ENCODE measurements at places on chromosomes 16 and 17. TPM values are rescaled to one million over a fixed set of nuclear protein-coding genes. Genes with fewer than 3 reads are reported as not detected.

GRCh38 chr16:50960517-50961202 is 190.4 kb downstream of the SALL1 start:
- H3K27me3 ChIP-seq = no peaks in the 10 kb centered on the region
- DNase-seq = no peak
- no peaks in the 10 kb centered on the region for H3K4me1 ChIP-seq
- no peak overlapping the region for H3K27ac ChIP-seq

- H3K4me1 ChIP-seq = peaks cover 21% of the 10 kb centered on the region
- peaks cover 4% of the 10 kb centered on the region for H3K36me3 ChIP-seq
- no peak for DNase-seq
Observed at GRCh38 chr17:72592967-72593325, 472.1 kb downstream of the SOX9 start.

C16orf46 gene
- not detected for total RNA-seq

DNA sequence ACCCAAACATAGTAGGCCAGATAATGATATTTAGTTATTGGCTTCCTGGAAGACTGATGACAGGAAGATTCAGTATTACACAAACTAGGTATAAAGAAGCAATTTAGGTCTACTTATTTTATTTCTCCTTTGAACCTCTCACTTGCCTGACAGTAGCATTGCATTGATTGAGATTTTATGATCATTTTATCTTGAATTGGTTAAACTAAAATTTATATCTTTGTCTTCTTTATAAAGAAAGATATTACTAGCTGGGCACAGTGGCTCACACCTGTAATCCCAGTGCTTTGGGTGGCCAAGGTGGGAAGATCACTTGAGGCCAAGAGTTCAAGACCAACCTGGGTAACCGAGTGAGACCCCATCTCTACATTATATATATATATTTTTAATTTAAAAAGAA is 14.4 kb downstream of the HLF start:
- no peak overlapping the region for H3K4me3 ChIP-seq
- no peak for DNase-seq
- no peaks in the 10 kb centered on the region for H3K4me1 ChIP-seq
- H3K27me3 ChIP-seq = 0 out of 2 replicates have a peak, but pooled peaks cover 3% of the 10 kb centered on the region
- no peak overlapping the region for H3K27ac ChIP-seq

DNA sequence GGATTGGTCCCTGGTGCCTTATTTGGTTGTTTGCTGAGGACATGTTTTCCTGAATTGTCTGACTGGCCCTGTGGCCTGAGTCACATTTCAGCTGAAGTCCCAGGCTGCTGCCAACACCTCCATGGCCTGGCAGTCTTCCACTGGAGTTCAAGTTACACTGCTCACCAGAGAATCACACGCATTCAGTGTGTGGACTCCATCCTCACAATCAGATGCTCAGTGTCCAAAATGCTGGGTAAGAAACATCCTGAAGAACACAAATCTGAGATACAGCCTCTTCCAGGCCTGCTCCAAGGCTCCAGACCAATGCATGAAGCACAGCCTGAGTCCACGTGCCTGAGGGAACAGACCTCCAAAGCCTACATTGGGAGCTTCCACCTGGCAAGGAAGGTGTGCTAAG is 19.2 kb downstream of the CD300LB start:
- no peak overlapping the region for H3K4me3 ChIP-seq
- H3K27ac ChIP-seq = no peak overlapping the region
- DNase-seq = no peak
- H3K27me3 ChIP-seq = peaks cover 8% of the 10 kb centered on the region
- no peaks in the 10 kb centered on the region for H3K36me3 ChIP-seq

GRCh38 chr16:81473969-81474959 is 29.7 kb downstream of the CMIP start:
- no peak for DNase-seq
- H3K27ac ChIP-seq = no peak overlapping the region
- no peaks in the 10 kb centered on the region for H3K27me3 ChIP-seq
- H3K4me1 ChIP-seq = 0 out of 2 replicates have a peak, but pooled peaks cover 8% of the 10 kb centered on the region

DNA sequence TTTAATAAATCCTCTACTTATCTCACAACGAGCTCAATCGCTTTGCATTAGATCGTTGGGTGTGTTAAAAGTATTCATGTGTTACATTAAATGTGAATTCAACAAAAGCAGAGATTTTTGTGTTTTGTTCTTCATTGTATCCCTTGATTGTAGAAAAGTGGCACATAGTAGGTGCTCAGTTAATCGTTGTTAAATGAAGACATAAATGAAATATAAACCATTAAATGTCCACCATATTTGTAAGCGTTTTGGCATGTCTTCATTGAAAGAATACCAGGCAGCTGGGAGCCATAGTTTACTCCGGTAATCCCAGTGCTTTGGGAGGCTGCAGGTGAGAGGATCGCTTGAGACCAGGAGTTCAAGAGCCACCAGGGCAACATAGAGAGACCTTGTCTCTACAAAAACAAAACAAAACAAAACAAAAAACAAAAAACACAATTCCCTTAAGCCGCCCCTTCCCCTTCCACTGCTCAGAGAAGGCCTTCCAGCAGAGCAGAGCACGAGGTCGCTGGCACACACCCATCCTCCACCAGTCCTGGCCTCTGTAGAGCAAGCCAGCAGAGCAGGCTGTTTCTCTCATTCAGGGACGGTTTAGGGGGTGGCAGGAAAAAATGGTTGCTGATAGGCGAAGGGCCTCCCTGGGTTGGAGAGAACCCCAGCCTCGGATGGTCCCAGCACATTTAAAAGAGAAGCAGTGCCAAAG is 673 bp upstream of the CHD9 start:
- no peaks in the 10 kb centered on the region for H3K36me3 ChIP-seq
- H3K27me3 ChIP-seq = no peaks in the 10 kb centered on the region
- peaks cover 30% of the 10 kb centered on the region for H3K4me1 ChIP-seq
- peak overlapping the region; percentile 61 for H3K4me3 ChIP-seq
- no peak for DNase-seq

DNA sequence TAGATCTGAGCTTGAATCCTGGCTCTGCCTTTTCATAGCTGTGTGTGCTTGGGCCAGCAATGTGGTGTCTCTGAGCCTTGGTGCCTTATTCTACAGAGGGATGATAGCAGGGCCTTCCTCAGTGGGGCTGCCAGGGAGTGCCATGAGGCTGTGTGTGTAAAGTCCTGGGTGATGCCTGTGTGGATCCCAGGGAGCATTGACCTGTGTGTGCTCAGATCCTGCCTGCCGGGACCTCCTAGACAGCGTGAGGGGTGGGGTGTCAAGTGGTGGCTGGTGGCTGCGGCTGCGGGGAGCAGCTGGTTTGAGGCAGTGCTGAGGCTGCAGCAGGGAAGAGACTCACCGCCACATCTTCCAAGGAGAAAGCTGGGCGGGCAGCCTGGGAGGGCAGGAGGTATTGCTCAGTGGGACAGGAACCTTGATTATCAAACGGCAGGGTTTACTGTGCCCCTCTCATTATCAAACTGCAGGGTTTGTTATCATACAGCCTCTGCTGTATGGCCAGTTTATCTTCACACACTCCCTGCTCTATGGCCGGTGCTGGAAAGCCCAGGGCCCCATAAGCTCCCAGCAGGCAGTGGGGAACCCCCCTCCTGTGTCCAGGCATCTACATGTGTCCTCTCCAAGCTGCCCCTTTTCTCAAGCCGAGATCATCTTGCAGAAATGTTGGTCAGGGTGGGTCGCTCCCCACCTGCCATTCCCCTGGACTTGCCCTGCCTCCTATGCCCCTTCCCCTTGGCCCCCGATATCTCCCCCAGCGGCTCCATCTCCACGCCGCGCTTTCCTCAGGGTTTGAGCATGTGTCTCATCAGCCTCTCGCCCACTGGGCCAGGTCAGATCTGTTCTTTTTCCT is 3.1 kb upstream of the ADCY7 start:
- no peaks in the 10 kb centered on the region for H3K27me3 ChIP-seq
- DNase-seq = no peak
- no peak overlapping the region for H3K4me3 ChIP-seq
- peak overlapping the region; percentile 56 for H3K27ac ChIP-seq
- H3K36me3 ChIP-seq = peaks cover 16% of the 10 kb centered on the region

GRCh38 chr16:56792967-56793366 is 63.0 kb downstream of the NUP93 start:
- no peak overlapping the region for H3K4me3 ChIP-seq
- no peak overlapping the region for H3K27ac ChIP-seq
- H3K36me3 ChIP-seq = 0 out of 2 replicates have a peak, but pooled peaks cover under 1% of the 10 kb centered on the region
- no peak for DNase-seq
- H3K27me3 ChIP-seq = no peaks in the 10 kb centered on the region

DNA sequence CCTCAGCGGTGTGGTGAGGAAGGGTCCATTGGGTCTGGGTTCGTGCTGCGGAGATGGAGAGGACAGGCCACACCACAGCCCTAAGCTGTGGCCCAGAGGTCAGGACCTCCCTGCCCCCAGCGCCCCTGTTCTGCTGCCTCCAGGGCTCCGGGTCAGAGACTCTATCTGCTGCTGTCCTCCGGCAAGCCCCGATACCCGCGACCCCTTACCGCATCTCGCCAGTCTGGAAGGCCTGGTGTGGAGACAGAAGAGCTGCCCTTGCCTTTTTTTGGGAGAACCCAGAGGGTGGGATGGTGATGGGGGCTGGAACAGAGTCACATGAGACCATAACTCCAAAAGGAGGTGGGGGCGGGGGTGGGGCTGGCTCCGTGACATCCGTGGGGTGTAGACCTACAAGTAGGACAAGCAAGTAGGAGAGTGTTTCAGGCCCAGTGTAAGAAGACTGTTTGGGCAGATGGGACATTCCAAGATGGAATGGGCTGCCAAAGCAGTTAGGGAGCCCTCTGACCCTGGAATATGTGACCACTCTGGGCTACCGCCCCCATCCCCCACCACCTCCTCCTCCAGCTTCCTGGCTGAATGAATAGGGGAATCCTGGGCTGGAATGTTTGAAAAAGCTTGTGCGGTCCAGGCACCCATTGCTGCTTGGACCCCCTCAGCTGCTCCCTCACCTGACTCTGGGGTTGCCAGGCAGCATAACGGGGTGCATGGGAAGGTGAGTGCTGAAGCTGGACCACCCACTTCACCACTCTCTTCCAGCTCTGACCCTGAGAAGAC is 1.4 kb downstream of the XYLT2 start:
- H3K27me3 ChIP-seq = no peaks in the 10 kb centered on the region
- no peak overlapping the region for H3K27ac ChIP-seq
- DNase-seq = no peak
- H3K4me3 ChIP-seq = peak overlapping the region; percentile 91
- peaks cover 25% of the 10 kb centered on the region for H3K4me1 ChIP-seq
- H3K36me3 ChIP-seq = peaks cover 6% of the 10 kb centered on the region

NLGN2 gene
- total RNA-seq = 3.9 TPM

TSNAXIP1 gene
- total RNA-seq = 0.03 TPM

Data from SJSA1 (cell line).